Mesothelial cell of epicardium (in vitro differentiated cells): ENCODE measurements at places on chromosomes 3 and 15.

DNA sequence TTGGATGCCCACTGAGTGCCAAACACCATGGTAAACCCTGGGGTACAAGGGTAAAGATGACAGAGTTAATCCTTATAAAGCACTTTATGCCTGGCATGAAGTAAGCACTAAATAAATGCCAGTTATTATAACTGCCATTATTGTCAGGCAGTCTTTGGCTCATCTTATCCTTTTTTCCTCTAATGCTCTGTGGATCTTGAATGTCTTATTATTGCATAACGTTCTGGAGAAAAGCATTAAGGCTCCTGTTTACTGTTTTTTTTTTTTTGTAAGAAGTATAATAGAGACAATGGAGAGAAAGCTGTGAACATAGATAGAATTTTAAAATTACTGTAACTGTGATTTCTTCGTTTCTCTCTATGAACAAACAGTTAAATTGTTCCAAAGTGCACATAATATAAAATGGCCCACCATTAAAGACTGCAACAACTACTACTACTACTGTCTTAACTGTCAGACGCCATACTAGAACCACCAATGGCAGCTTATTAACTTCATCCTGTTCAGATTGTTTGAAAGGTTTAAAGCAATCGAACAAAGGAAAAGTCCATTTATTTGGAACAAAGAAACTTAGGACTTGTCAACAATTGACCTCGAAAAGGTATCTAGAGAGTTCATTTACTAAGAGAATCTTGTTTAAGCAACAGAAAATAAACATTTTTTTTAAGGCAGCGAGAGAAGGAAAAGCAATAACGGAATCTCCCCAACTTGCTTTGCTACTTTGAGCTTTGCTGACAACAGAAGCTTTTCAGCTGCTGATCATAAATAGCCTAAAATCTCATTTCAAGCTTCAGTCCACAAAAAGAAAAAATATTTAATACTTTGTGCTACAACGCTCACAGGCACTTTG is 520.7 kb downstream of the ROBO1 start:
- no peak for DNase-seq

- DNase-seq, result no peak
Observed at GRCh38 chr3:156070028-156070427, 50.4 kb upstream of the KCNAB1 start.

DNA sequence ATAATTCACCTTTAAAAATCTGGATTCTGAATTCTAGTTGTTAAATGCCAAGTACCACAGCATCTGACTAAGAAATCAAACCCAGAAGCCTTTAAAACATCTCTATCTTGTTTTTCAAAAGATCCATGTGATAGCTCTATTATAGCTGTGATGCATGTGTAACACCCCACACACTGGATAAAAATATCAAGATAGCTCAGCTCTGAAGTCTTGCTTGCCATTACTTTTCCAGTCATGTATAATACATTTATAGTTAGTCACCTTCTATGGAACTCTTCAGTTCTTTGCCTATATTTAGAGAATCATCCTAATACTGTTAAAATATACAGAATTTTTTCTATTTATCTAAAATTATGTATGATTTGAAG is 11.6 kb downstream of the ARPP19 start:
- no peak for DNase-seq

DNA sequence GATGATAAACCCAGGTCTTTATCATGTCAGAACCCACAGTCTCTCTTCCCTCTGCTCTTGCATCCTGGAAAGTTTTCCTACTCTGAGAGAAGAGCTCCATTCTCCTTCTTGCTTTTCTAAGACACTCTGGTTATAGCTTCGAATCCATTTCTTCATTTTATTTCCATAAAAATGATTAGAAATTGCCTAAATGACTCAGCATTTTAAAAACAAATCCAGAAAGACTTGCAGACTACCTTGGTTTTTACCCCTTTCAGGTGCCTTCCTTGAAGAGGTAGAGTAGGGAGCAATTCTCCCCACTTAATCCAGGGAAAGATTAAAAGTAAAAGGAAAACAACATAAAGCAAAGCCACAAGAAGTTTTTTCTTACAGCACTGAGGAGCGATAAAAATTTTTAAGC is 1256.0 kb downstream of the ROBO1 start:
- no peak for DNase-seq

- no peak for DNase-seq
Observed at GRCh38 chr3:123347691-123348264, 101.1 kb downstream of the ADCY5 start.

- DNase-seq, result no peak
Observed at GRCh38 chr3:46162975-46163555, 45.0 kb downstream of the CCR1 start.

GRCh38 chr3:126523745-126524428 is at the start of gene CHST13:
Gene CHST13, plus strand, starts transcription at chr3:126524155. Its CDS starts 178 bp downstream, at chr3:126524333.
- peak; percentile 56 for DNase-seq

- DNase-seq, result no peak
Observed at GRCh38 chr3:81033684-81034083, 727.8 kb downstream of the GBE1 start.

DNA sequence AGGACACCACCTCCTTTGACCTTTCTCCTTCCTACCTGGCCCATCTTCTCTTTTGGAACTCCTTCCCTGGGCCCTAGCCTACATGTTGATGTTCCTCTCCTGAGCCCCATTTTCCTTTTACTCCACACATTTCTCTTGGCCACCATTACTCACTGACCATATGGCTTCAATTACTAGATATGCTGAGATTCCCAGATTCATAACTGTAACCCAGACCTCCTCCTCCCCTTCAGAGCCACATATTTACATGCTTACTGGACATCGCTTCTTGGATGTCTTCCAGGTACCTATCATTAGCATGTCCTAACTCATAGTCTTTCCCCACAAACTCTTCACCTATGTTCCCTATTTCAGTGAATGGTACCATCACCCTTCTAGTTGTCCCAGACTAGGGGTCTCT is 24.4 kb upstream of the TRIM59 start:
- no peak for DNase-seq

GRCh38 chr3:184506561-184506991 is 55.0 kb upstream of the EPHB3 start:
- no peak for DNase-seq

GRCh38 chr15:101198031-101198575 is 53.7 kb downstream of the CHSY1 start:
- DNase-seq, result no peak

DNA sequence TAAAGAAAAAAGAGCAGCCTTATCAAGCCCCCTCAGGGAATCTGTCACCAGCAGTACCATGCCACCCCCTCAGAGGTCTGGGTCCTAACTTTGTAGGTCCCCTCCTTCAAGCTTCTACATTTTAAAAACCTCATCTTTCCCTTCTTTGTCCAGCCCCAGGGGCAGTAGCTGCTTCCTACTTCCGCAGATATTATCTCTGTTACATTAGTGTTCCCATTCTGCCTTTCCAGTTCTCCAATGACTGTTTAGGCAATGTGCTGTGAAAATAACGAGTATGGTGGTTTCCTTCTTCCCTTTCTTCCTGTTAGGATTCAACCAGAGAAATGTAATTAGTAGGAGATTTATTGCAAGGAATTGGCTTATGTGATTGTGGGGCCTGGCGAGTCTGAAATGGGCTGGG is 126.1 kb upstream of the TNIK start:
- DNase-seq, result no peak

DNA sequence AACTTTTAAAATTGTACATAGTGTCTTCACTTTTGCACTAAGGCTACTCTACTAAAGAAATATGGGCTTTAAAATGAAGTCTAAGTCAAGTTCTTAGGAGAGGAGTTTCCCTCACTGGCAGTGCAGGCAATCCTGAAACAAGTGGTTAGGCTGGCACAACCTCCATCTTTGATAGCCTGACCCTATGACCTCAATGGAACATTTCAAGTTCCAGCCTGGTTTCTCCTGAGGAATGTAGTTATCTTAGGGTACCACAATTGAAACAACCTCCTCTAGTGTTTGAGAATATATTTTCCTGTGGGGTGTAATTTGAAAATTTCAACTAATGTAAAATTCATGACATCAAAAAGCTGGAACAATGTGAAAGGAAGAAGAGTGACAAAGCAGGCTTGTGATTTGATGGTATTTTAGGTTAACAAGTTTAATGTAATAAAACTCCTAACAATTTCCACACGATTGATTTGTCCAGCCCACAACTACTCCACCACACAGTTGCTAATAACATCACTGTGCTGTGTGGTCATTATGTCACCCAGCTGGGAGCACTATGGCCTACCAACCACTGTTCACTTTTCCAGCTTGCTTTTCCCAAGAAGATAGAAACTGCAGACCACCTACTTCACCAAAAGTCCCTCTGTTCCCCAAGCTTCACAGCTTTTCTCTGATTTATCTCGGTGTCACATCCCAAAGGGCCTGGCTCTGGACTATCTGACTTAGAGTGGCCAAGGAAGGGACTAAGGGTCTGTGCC is 1.8 kb downstream of the WWTR1 start:
- no peak for DNase-seq

GRCh38 chr3:123859177-123859576 is 25.0 kb downstream of the MYLK start:
- no peak for DNase-seq

DNA sequence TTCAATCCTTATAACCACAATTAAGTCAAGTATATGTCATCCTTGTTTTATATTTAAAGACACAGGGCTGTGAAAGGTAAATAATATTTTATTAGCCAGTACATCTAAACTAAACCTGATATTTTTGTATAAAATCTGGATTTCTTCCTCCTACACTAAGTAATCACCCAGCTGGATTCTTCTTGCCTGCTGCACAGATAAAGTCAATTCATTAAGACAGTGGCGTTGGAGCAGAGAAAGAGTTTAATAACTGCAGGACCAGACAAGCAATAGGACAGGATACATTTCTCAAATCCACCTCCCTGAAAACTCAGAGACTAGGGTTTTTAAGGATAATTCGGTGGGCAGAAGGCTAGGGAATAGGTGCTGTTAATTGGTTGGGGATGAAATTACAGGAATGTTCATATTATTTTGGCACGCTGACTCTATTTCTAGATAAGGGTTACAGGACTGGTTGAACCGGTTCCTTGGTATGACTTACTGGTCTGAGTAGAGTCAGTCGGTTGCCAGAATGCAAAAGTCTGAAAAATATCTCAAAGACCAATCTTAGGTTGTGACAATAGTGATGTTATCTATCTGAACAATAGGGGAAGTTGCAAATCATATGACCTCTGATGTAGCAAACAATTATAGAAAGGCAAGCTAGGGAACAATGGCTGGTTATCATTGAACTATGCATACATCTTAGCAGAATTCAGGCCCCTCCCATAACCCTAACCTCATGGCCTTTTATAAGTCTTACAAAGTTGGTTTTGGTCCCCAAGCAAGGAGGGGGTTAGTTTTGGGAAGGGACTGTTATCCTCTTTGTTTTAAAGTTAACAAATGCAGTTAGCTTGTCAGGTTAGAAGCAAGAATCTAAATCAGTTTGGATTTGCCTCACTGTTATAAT is 244.8 kb downstream of the ALCAM start:
- no peak for DNase-seq

DNA sequence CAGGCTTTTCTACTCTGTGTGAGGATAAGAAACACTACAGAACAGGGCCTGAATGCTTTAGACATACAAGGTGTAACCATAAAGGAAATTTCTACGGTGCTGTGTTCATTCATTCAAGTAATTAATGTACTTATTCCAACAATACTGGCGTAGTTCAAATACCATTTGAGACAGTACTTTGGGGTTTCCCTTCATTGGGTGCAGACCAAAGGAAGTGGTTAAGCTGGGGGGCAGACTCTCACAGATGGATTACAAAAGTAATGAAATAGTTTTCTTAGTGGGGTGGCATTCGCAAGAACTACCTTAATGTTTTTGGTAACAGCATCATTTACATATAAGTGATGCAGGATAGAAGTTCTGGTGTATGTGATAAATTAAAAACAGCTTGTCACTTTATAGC is 65.9 kb downstream of the BTD start:
- DNase-seq, result no peak
